Activated CD4-positive, alpha-beta T cell treated with anti-CD3 and anti-CD28 coated beads, Interleukin-2, amount 50 U/mL, for 4 hours (primary cell): ENCODE measurements at places on chromosomes 4 and X.

DNA sequence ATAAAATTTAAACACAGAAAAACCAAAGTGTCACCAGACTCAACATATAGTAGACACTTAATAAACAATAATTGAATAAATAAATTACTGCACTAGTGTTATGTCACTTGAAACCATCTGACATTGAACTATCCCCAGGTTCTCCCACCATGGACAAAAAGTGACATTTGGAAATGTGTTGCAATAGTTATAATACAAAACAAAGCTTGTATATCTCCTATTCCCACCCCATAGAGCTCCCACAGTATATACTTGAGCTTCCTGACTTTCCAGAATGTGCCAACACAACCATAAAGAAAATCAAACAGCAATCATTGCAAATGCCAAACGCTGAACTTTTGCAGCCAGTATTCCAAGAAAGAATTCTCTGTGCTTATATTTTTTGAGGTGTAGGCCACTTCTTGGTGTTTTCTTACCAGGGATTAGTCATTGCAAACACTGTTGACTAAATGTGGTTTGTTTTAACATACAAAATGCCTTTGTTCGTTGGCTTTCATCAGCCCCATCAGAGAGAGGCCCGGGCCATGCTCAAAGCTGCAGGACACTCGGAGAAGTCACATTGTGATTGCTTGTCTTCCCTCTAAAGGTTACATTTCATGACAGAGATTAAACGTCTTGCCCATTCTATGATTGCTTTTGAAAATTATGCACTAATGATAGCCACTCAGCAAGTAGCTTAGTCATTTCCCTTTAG, 33.8 kb downstream of the PPARGC1A start:
- no peak for DNase-seq

DNA sequence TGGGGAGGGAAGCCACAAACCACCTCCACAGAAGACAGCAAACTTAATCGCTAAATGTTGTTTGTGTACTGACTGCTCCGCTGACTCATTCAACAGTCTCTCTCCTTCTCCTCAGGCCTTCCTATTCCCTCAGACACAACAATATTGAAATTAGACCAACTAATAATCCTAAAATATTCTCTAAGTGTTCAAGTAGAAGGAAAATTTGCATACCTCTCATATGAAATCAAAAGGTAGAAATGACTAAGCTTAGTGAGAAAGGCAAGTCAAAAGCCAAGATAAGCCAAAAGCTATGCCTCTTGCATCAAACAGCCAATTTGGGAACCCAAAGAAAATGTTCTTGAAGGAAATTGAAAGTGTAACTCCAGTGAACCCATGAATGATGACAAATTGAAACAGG, 75.7 kb upstream of the ARHGAP24 start:
- no peak for DNase-seq

DNA sequence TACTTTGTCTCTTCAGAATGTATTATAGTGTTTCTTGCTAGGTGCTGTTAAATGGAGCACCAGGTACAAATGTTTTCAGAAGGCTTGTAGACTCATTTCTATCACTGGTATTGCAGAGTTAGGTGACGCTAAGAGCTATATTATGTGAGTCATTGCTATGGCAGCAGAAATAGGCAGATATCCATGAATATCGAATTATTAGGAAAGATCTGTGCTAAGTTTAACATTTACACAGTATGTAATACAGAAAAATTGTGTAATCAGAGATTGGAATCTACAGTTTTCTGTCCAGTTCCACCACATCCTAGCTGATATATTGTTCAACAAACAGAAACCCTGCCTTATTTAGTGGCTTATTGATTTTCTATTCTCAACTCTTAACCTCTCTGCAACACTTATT, 1025.5 kb downstream of the STIM2 start:
- no peak for DNase-seq

- DNase-seq = no peak
Measured at GRCh38 chr4:2284934-2285612, 23.2 kb upstream of the MXD4 start.

- no peak for DNase-seq
Measured at GRCh38 chrX:111395149-111395548, 16.8 kb downstream of the DCX start.

- no peak for DNase-seq
Measured at GRCh38 chr4:89358935-89359638, 51.5 kb upstream of the GPRIN3 start.

GRCh38 chr4:187732524-187732923, 263.0 kb upstream of the ZFP42 start:
- no peak for DNase-seq

DNA sequence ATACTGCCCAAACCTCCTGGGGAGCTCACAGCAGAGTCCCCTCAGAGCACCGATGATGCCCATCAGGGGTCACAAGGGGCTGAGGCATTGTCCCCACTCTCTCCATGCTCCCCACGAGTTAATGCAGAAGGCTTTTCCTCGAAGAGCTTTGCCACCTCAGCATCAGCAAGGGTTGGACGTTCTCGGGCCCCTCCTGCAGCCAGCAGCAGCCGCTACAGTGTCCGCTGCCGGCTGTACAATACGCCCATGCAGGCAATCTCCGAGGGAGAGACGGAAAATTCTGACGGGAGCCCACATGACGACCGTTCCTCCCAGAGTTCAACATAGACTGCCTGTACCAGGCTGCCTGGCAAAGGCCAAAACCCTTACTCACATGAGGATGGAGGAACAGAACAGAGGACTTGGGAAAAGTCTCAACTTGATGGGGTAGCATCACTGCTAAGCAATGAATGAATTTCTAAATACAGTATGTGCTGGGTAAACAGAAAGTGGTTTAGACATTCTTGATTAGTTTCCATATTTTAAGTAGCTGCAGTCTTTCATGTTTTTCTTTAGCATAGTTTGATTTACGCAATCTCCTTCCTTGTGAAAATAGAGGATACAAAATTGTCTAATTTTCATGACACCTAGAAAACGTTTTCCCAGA, 5.0 kb upstream of the SCML1 start:
- no peak for DNase-seq

DNA sequence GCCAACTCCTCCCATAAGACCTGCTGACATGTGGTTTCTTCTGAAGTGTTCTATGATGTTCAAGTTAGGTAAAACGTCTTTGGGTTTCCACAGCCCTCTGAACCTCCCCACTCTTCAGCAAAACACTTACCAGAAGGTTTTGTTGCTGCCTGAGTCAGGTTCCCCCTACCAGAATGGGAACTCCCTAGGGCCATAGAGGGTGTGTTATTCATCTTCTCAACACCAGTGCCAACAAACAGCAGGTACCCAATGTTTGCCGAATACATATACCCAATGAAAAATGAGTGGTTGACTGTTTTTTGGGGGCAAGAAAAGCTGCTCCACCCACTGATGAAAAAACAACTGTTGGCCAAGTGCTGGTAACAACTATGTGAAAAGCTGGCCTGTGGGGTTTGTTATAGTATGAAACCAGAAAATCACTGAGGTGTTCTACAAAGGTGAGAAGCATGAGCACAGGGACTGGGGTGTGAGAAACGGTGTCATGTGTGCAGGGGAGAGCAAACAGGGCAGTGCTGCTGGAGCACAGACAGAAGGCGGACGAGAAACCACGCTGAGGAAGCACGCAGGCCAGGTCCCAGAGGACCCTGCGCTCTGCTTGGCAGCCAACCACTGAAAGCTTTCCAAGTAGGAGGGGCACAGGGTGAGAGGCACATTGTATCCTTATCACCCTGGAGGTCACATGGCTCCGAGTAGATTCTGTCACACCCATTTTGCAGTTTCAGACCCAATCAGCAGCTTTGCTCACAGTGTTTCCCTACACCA, 28.8 kb downstream of the ATP8A1 start:
- peak; percentile 18 for DNase-seq

- no peak for DNase-seq
Measured at GRCh38 chr4:38154252-38154651, 194.1 kb downstream of the PTTG2 start.

- DNase-seq = no peak
Measured at GRCh38 chrX:121457096-121457495, 409.7 kb downstream of the GLUD2 start.

GRCh38 chr4:123618606-123619005, 222.0 kb downstream of the SPRY1 start:
- no peak for DNase-seq

GRCh38 chr4:3239998-3240920, 8.7 kb upstream of the MSANTD1 start:
- no peak for DNase-seq

DNA sequence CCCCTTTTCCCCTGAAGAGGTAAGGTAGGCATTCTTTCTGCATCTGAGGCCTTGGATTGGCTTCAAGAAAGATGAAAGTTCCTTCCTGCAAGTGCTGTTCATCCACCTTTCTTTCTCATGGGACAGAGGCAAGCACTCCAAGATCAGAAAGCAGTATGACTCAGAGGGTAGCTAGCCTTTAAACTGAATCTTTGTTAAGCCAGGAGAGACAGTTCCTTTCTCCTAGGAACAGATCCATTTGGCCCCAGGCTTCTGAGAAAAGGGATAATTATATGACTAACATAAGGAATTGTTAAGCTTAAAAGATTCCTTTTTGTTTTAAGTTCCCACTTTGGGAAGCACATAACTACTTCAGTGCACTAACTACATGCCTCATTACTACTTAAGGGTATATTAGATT, 192.0 kb downstream of the PPP3CA start:
- no peak for DNase-seq

- DNase-seq = no peak
Measured at GRCh38 chr4:183229397-183229796, 90.7 kb downstream of the CLDN22 start.

GRCh38 chrX:129782706-129783105, 3.0 kb downstream of the SASH3 start:
- no peak for DNase-seq

GRCh38 chr4:2798399-2799223, 5.7 kb downstream of the SH3BP2 start:
- peak; percentile 32 for DNase-seq

DNA sequence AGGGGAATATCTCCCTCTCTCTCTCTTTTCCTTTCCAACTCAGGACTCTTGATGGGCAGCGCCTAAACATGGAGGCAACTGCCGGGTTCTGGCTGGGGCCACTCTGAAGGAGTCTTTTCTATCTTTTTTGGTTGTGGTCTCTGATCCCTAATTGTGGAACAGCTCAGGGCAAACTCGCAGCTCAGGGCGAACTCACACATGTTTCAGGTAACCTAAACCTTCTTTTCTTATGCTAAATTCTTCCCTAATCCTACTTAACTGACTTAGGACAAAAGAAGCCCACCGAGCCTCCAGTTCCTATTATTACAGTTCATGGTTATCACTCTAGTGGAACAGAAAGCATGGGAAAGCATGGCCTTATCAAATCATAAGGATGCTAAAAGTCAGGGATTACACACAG, 21.3 kb downstream of the ETDA start:
- DNase-seq = no peak

- DNase-seq = no peak
Measured at GRCh38 chr4:168353746-168354145, 35.2 kb upstream of the DDX60 start.

DNA sequence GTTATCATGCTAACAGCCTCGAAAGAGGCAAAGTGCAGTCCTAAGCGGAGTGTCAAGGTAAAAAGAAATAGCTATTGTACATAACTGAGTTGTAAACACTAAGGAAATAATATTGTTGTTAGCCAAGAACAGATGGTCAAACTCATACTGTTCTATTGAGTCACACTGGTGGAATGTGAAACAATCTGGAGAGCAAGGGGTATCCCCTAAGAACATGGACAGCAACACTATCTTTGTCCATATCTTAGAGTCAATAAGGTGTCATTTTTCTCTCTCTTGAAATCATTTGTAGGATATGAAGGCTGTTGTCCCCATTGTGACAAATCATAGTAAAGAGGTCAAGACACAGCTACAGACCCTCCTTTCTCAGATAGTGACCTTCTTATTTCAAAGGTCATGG, 4.5 kb upstream of the PDGFC start:
- DNase-seq = no peak

- DNase-seq = no peak
Measured at GRCh38 chr4:126701756-126702155, 931.0 kb upstream of the INTU start.

GRCh38 chr4:113122066-113122465, 72.6 kb downstream of the ANK2 start:
- no peak for DNase-seq

DNA sequence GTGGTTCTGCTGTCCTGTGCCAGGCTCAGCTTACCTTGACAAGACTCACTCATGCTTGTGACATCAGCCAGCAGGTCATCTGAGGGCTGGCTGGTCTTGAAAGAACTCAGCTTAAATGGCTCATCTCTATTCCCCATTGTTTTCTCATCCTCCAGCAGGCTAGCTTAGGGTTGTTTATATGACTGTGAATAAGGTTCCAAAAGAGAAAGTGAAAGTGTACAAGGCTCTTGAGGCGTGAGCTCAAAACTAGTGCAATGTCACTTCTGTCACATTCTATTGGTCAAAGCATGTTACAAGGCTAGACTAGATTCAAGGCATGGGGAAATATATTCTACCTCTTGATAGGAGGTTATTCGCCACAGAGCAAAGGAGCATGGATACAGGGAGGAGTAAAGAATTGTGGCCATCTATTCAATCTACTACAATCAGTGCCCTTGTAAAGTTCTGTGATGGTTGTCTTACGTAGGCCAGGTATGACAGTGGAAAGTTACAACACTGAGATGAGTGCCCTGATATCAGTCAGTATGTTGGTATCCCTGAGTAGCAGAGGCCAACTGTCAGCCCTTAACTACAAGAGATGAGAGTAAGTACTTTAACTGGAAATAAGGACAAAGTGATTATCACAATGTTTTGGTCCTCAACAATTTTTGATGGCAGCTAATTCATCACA, 19.8 kb upstream of the TMLHE start:
- DNase-seq = no peak

DNA sequence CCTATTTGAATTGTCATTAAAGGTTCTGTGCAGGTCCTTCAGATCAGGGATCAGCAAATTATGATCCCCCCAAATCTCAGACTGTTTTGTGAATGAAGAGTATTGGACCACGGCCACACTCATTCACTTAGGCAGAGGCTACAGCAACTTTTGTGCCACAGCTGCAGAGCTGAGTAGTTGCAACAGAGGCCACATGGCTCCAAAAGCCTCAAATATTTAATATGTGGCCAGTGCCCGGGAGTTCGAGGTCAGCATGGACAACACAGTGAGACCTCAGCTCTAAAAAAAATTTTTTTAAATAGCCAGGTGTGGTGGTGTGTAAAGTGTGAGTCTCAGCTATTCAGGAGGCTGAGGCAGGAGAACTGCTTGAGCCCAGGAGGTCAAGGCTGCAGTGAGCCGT, 100.7 kb downstream of the NSUN7 start:
- DNase-seq = no peak

- no peak for DNase-seq
Measured at GRCh38 chr4:22019676-22020075, 71.1 kb upstream of the KCNIP4 start.

DNA sequence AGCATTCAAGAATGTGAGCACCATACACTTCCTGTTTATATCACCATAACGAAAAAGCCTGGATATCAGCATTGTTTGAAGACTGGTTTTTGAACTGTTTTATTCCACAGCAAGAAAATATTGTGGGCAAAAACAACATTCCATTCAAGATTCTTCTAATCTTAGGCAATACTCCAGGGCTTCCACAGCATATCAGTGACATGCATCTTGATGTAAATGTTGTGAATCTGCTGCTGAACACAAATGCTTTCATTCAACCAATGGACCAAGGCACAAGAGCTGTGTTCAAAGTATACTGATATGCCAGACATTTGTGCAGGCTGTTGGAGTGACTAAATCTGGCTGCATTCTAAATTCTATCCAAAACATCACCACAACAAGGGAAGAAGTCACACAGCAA, 260.1 kb upstream of the ETNPPL start:
- DNase-seq = no peak

GRCh38 chr4:169999923-170000322, 26.3 kb downstream of the MFAP3L start:
- DNase-seq = no peak
